ENCODE measurements at places on chromosomes 3 and 15.
A peak's percentile ranks its signal among the peaks of the same experiment; 100 is the strongest.

DNA sequence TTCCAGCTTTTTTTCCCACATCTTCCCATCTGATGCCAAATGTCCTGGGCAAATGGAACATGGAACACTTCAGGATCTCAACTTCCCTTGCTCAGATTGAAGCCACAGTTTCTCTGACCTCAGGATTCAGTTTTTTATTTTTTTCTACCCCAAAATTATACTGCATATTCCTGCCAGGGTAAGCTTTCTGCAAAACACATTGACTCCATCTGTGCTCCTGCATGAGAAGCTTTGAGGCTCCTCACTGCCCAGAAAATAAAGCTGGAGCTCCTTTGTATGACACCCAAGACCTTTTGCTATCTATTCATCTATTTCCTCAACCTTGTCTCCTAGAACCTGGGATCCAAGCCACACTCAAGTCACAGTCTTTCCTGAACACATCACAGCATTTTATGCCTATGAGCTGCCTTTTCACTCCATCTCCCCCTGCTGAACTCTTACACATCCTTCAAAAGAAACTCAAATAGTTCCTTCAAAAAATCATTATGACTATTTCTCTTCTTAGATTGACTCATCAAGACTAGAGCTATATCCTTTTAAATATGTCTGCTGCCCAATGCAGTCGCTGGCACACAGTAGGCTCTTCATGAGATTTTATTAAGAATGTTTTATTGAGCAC is 57.4 kb upstream of the PSMD6 start:
- no peak for DNase-seq

GRCh38 chr3:67357610-67358458 is 296.6 kb downstream of the SUCLG2 start:
- no peak for DNase-seq

DNA sequence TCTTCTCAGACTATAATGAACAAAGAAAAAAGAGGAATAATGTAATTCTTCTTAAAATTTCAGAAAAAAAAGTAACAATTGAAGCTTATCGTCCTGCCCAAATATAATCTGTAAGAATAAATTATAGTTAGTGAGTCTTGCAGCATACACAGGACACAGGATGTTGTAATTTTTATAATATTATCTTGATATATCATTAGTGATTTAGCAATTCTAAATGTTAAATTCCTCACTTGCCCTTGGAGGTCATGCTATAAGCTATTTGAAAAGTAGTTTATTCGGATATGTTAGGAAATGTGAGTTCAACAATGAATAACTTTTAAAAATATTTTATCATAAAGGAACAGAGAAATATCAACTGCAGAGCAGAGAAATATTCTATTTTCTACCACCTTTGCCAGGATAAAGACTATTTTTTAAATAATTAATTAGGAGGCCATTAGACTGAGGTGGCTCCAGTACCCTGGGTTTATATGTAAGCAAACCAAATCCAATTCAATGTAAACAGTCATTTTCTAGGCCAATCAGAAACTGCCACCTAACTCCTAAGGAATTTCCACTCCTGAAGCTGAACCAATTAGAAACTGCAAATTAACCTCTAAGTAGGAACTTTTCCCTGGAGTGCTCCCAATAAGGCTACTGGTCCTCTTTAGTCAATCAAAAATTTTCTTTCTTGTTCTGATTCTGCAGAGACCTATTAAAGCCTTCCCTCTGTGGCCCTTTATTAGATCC is 1109.3 kb downstream of the ROBO2 start:
- DNase-seq, result no peak

GRCh38 chr3:190065204-190065603 is 55.5 kb downstream of the P3H2 start:
- DNase-seq, result no peak

DNA sequence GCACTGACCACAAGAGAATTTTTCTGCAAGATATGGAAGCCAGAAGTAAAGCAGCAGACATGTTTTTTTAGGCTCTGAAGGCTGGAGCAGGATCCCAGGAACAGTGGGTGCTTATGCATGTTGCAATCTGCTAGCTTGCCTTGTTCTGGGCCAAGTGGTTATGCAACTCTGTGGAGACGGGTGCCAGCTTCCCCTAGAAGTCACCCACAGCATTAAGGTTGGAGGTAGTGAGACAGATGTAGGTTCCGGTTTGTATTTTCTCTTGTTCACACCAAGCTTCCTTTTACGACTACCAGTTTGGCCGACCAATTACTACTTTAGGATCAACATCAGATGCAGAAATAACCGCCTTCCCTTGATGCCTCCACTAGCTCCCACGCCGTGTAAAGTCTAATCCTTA is 11.1 kb downstream of the DPH3 start:
- DNase-seq, result peak; percentile 96

- no peak for DNase-seq
These were observed 14.7 kb downstream of the FHIT start for GRCh38 chr3:61236556-61236955.

GRCh38 chr3:195126056-195126605 is 144.8 kb downstream of the XXYLT1 start:
- no peak for DNase-seq

GRCh38 chr3:46706771-46707582 is 5.8 kb downstream of the TMIE start:
- no peak for DNase-seq

- DNase-seq, result no peak
These were observed 6.8 kb downstream of the RBM5 start for GRCh38 chr3:50095352-50095998.

- no peak for DNase-seq
These were observed 17.8 kb downstream of the EDEM1 start for GRCh38 chr3:5205165-5205941.

DNA sequence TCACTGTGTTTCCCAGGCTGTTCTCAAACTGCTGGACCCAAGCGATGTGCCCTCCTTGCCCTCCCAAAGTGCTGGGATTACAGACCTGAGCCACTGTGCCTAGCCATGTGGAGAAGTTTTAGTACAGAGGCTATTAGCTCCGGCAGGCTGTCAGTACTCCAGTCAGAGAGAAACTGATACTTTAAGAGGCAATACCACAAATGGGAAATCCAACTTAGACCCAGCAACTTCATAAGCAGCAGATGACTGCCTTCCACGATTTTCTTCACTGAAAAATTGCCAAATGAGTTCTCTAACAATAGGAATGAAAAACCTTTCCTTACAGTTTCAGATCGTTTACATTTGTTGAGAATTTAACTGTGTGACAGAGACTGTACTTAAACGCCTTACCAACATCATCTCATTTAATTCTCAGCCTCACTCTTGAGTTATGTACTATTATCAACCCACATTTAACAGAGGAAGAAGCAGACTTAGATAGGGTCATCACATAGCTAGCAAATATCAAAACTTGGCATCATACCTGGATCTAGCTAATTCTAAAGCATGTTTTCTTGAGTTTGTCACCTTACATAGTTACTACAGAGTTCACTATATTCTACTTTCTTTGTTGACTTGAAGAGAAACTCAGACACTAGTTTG is 127.4 kb downstream of the TCF12 start:
- DNase-seq, result no peak

All from HL-60 (cell line).